ENCODE measurements at places on chromosomes 12 and 14. TPM values are rescaled to one million over a fixed set of nuclear protein-coding genes. Genes with fewer than 3 reads are reported as not detected.

- no peak for DNase-seq
Measured at GRCh38 chr12:116620492-116621191, 61.5 kb downstream of the MAP1LC3B2 start.

DNA sequence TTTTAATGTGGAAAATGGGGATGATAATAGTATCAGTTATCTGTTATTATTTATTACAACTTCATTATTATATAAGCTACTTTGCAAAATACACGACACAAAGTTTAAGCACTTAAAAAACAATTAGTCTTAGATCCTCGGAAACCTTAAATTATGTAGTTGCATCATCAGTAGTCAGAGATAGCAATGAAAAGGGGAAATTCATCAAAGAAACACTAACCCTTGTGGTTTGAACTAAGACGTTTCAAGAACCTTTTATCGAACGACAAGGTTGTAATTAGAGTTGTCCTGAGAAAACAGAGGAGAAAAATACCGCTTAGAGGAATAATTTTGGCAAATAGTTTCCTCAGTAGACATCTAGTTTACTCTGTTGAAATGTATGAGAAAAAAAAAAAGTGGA, 198.5 kb downstream of the PTPRO start:
- DNase-seq: no peak

DNA sequence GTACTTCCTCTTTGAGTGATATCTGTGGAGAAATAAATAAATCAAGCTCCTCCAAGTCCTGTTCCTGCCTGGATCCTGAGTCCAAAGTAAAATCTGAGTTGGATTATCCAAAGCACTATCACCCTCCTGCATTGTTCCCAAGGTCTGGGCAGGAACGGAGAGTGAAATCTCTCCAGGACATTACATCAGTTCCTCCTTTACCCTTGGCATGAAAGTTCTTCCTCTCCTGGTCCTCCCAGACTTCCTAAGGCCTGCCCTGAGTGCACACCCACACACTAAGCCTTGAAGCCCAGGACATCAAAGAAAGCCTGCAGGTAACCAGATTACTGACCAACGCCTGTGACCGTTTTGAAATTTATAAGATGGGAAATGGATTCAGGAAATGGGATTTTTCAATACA, 206.8 kb upstream of the BCL2L14 start:
- DNase-seq: no peak

- DNase-seq: peak; percentile 84
Measured at GRCh38 chr14:55749201-55749812, 169.3 kb downstream of the KTN1 start.

DNA sequence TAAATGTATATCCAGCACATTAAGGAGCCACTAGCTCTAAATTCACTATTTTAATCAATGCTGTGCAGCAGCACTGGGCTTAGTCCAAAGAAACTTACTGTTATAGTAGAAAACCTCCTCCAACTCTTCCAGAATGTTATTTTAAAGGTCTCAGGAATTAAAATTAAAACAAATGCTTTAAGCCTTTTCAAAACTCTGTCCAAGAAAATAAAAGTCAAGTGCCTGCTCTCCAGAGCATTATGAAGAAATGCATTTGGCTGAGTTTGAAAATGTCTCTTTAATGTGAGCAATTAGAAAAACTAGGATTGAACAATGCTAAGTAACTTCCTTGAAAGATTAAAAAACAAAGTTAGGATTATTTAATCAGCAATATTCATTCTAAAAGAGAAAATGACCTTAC, 322.4 kb upstream of the DCN start:
- DNase-seq: no peak

DNA sequence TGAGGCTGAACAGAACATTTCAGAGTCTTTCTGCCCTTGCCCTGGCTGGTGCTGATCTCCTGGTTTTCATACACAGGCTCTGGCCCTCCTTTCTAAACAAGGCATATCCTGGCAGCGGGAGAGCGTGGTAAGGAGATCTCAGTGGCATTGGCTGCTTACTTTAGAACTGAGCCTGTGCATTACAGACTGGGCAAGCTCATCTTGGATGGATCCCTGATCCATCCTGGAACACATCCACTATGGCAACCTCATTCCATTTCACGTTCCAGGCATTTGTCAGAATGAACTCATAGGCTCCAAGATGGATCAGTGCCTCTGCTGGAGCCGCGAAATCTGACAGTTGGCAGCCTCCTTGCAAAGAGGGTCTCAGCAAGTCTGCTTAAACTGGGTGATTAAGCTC, 224.5 kb upstream of the PELI2 start:
- DNase-seq: no peak

GRCh38 chr12:85823436-85824180, 12.6 kb downstream of the RASSF9 start:
- DNase-seq: no peak

CLEC12A gene
- not detected for total RNA-seq

C1R gene
- 2.0 TPM for total RNA-seq

CCDC85C gene
- total RNA-seq: 10.8 TPM

TGM1 gene
- not detected for total RNA-seq
